ENCODE measurements at places on chromosomes 2 and 18. TPM values are rescaled to one million over a fixed set of nuclear protein-coding genes. Genes with fewer than 3 reads are reported as not detected.

GRCh38 chr2:213818436-213818835 lies 534.2 kb downstream of the SPAG16 start:
- DNase-seq, result peak; percentile 8

DNA sequence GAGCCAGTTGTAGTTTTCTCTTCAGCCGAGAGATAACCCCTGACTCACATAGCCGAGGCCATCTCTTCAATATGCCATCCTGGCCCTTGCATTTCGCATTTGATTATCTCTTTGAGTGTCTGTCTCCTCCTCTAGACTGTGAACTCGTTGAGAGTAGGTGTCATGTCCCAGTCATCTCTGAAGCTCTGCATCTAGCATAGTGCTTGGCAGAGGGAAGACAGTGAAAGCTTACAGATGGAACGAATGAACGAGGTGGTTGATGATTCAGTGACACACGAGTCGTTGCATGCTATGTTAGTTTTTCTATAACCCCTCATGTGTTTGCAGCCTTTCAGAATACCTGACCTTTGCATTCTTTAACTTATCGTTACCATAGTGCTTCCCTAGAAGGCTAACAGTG lies 59.9 kb upstream of the CYRIA start:
- no peak for DNase-seq

DNA sequence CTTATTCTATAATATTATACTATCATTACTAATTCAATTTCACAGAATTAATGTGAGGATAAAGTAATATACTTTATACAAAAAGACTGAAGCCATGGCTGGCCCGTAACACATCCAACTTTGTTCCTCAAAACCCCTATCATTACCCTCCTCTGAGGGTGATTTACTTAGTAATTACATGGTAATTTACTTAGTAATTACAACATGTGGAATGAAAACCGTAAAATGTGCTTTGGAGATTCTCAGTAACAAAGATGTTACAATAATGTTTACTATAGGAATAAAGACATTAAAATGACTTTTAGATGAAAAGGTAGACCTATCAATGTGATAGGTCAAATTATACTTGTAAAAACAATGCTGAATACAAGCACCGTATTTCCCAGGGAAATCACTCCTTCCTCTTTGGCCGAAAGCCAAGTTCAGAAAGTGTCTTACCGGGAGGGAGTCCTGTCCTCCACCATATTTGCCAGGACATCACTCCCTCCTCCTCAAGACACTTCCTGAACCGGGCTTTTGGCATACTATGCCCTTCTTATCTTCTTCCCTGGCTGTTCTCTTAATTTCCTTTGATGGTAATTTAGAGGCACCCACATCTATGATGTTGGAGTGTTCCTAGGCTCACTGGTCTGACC lies 1047.8 kb downstream of the SOCS6 start:
- DNase-seq, result no peak

DNA sequence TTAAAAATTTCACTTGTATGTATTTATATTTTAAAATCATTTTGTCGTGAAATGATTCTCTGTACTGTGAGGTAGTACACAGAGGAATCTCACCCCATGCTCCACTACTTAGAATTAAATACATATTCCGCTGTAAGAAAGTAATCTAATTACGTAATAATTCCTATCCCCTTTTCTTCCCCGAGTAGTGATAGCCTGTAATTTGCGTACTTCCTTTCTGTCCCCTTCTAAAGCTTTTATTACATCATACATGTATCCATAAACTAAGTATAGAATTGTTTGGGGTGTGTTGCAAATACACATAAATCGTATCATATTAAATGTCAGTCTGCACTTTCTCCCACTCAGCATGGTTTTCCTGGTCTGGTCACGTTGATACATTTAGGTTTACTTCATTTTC lies 12.4 kb upstream of the CHCHD5 start:
- DNase-seq, result no peak

- no peak for DNase-seq
Measured at GRCh38 chr2:17104454-17104853, 413.8 kb downstream of the RAD51AP2 start.

- DNase-seq, result no peak
Measured at GRCh38 chr2:19352946-19353720, 5.3 kb downstream of the OSR1 start.

- DNase-seq, result no peak
Measured at GRCh38 chr2:191358325-191359025, 113.3 kb downstream of the MYO1B start.

- DNase-seq, result peak; percentile 79
Measured at GRCh38 chr2:30115141-30115980, 31.4 kb upstream of the YPEL5 start.

DNA sequence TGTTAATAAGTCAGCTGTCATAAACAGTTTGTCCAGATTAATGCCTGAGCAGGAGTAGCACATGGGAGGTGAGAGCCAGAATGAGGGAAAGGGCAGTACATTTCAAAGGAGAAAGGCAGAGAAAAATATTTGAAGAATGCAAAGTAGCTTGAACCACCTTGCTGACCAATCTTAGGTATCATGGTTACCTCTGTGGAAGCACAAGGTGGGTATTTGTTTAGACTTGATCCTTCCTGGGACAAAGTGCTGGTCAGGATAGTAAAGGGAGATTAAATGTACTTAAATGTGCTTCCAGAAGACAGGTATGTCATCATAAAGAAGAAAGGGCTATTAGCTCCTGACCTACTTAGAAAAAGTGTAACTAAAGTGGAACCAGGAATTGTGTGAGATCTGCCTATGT lies 105.0 kb downstream of the LRRTM1 start:
- no peak for DNase-seq

DNA sequence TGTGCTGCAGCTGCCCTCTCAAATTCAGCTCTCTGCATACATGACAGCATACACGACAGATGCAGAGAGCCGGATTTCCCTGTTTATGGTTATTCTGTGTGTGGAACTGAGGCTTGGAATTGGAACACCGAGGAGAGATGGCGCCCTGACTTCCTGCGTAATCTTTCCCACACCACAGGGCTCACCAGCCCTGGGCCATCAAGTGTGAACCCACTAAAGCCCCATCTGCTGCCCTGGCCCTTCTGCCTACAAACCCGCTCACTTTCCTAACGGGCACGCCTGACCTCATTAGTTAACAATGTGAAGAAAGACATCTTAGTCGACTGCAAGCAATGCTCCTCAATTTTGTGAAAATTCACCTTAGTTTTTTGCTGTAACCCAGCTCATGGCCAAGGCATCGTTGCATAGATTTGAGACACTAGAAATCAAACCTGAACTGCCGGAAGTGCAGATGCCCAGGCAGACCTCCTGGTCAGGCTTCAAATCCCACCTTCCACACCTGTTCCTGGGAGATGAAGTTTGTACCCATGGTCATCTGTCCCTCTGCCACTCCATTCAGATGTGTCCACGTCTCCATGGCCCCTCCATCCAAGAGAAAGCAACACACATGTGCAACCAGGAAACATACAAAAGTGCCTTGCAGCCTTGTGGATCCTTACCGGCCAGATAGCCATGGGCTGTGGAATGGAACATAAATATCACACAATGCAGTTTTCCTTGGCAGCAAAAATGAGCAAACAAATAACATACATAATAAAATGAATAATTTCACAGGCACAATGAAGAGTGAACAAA lies 5.0 kb upstream of the CIDEA start:
- no peak for DNase-seq

- no peak for DNase-seq
Measured at GRCh38 chr2:24402242-24403097, 42.1 kb upstream of the ITSN2 start.

- DNase-seq, result no peak
Measured at GRCh38 chr2:148524519-148524919, 120.0 kb upstream of the EPC2 start.

ABCB11 gene
- 0.02 TPM for total RNA-seq

GKN1 gene
- not detected for total RNA-seq

CSRNP3 gene
- total RNA-seq, result not detected

RND3 gene
- total RNA-seq, result 451 TPM

IL36G gene
- not detected for total RNA-seq

LOXHD1 gene
- total RNA-seq, result not detected

WDR54 gene
- 30.7 TPM for total RNA-seq

FKBP1B gene
- total RNA-seq, result 4.4 TPM

All from HFFc6 (cell line).